ENCODE measurements at places on chromosomes 1 and 21.

DNA sequence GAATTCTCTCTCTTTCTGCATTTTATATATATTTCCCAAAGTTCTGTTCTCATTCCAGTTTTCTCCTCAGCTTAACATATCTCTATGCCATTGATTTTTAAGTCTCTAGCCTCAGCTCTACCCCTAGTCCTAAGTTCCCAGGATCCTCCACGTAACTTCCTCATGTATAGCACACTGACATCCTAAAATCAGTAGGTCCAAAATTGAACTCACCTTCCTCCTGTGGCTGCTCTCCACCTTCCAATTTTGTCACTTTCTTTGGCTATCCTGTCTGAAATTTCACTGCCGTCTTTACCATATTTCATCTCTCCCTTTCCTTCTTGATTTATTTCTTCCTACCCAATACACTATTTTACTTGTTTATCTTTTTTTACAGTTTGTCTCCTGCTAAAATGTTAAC is 1.5 kb downstream of the SLAMF6 start:
- no peak for DNase-seq

- no peak for DNase-seq
These were observed 18.4 kb upstream of the TSPAN2 start for GRCh38 chr1:115107516-115108260.

GRCh38 chr1:105027838-105028471 is 1278.3 kb downstream of the AMY1C start:
- DNase-seq = no peak

GRCh38 chr1:184017306-184017705 is 20.2 kb downstream of the COLGALT2 start:
- no peak for DNase-seq
